Activated T-cell treated with anti-CD3 and anti-CD28 coated beads, Interleukin-2, amount 50 U/mL, for 4 hours (primary cell): ENCODE measurements at places on chromosomes 1 and 21.
A peak's percentile ranks its signal among the peaks of the same experiment; 100 is the strongest.

GRCh38 chr1:191624044-191624443 lies 534.2 kb upstream of the RGS18 start:
- no peak for DNase-seq

GRCh38 chr1:207996636-207997035 lies 85.7 kb upstream of the CD34 start:
- no peak for DNase-seq

- DNase-seq = no peak
Observed at GRCh38 chr1:159188375-159188788, 16.3 kb upstream of the ACKR1 start.

DNA sequence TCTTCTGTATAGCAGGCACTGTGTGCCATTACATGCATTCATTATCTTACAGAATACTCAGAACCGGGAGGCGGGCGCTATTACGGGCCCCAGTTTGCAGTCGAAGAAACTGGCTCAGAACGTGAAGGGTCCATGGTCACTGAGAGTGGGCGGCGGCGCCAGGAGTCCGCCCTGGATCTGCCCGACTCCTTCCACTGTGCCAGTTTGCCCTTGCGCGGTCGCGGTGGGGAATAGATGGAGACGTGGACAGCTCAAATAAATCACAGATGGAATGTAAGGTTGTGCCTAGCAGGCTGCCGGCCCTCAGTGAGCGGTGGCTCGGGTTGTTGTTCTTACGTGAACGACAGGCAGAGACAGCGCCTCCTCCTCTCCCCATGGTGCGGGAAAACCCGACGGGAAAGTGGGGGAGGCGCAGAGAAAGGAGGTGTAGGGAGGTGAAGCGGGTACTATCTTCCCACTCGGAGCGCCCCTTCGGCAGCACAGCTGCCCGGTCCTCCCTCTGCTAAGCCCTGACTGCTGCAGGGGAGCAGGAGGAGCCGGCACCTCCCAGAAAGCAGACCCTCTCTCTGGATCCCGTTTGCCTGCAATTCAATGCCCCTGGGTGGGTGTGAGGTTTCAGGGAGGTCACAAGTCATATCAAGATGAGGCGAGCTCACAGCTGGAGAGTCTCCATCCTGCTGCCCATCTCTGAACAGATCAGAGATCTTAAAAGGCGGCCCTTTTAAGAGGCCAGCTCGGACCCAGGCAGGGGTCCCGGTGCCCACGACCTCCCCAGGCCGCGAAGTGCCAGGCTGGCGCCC lies 1.1 kb downstream of the COL9A2 start:
- DNase-seq = peak; percentile 13

DNA sequence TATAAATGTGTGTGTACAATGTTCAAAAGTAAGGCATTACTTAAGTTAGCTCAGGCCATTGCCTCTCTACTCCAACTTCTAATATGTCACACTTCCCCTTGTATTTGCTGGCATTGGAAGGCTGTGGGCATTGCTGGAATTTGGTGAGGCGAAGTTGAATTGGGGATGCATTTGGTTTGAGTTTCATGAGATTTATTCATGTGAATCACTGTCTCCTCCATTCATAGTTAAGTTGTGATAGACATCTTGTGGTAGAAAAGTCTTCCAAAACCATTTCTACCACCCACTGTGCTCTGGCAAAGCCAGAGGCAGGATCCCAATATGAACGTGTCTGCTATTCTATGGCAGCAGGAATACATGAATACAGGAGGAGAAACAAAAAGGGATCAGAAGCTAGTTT lies 397.8 kb upstream of the USP24 start:
- no peak for DNase-seq

DNA sequence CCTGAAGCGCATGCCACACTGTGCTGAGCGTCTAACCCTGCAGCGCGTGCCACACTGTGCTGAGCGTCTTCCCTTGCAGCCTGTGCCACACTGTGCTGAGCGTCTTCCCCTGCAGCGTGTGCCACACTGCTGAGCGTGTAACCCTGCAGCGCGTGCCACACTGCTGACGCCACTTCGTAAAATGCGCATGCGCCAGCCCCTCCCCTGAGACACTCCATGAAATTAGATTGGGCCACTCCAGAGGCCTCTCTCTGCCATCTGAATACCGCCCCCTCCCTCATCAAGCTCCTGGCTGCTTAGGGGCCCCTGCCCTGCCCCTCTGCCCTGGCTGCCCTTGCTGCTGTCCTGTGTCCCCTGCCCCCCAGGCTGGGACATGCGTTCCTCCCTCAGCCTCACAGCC lies 84.8 kb downstream of the POFUT2 start:
- no peak for DNase-seq

DNA sequence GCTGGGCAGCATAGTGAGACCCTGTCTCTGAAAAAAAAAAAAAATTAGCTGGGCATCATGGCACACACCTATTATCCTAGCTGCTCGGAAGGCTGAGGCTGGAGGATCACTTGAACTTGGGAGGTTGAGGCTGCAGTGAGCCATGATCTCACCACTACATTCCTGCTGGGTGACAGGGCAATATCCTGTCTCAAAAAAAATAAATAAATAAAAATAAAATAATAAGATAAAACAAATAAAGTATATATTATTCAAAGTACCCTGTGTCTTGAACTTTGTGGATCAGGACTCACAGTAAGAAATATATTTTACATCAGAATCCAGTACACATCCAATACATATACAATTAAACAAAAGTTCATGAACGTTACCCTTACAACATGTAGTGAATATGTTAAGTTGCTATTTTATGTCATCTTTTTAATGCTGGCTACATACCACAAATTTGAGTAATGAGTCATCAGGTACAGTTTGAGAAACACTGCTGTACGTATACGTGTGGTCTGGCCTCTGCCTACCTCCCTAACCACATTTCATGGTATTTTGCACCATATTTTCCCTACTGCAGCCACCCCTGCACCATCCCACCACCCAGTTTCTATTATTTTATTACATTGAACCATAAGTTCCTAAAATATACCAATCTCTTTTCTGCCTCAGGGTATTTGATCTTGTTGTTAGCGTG lies 4.4 kb downstream of the NME7 start:
- DNase-seq = peak; percentile 11

GRCh38 chr1:159829273-159829634 lies 2.6 kb downstream of the SLAMF8 start:
- no peak for DNase-seq

GRCh38 chr1:180787628-180788307 lies 124.9 kb upstream of the KIAA1614 start:
- DNase-seq = no peak

DNA sequence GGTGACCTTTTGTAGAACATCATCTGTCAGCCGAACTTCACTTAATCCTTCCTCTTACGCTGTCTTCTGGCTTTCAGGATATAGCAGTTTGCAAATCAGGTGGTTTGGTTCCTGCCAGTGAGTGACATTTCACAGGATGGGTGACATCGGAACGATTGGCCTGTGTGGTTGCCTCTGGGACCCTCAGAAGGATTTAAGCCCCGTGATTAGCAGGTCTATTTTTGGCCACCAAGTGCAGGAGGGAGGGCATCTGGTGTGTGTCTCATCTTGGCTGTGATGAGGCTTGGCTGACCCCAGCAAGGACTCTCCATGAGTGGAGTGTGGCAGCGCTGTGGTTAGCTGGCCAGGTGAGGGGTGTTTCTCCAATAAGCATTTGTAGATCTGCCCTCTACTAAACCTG lies 407.6 kb upstream of the VAMP3 start:
- no peak for DNase-seq

DNA sequence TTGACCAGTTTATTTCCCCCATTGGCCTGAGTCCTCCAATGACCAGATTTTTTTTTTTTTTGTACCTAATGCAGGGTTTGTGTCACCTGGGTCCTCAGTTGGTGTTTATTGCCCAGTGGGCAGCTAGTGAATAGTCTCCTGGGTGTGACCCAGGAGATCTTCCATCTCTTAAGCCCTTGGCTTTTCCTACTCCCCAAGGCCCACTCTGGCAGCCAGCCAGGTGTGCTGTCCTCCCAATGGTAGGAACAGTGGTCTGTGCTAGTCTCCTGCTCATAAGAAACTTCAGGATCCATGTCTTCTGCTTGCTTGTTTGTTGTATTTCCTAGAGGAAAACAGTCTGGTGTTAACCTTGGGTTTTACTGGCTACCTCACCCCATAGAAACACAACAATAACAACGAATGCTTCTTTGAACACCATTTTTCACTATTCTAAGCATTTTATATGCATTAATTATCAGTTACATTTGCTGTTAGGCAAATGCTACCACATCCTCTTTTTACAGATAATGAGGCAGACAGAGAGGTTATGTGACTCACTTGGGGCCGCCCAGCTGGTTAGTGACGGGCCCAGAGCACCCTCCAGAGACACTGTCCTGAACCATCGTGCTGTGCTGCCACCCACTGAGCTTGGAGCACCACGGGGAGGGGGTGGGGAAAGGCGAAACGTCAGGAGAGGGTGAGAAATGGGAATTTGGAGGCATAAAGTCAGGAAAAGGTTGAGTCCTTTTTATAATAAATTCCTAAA lies 107.5 kb downstream of the HIVEP3 start:
- DNase-seq = peak; percentile 52

GRCh38 chr1:205144751-205145150 lies 23.0 kb upstream of the RBBP5 start:
- no peak for DNase-seq

DNA sequence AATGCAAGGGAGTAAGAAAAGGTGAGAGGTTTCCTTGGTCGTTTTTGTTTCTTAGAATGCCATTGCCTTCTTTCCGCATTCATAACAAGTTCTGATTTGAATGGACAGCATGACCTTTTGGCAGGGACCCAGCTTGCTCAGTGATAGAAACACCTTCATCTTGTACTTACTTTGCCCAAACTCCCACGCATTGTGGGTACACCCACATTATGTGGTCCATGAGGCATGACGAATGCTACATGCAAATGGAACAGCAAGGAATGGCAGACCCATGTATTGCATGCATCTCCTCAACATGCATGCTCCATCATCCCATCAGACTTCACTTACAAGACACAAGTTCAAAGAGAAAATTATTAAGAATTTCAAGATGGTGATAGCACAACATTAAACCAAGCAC lies 102.8 kb downstream of the CDC7 start:
- DNase-seq = no peak

- DNase-seq = no peak
Observed at GRCh38 chr1:117561551-117561950, 44.3 kb upstream of the TENT5C start.

DNA sequence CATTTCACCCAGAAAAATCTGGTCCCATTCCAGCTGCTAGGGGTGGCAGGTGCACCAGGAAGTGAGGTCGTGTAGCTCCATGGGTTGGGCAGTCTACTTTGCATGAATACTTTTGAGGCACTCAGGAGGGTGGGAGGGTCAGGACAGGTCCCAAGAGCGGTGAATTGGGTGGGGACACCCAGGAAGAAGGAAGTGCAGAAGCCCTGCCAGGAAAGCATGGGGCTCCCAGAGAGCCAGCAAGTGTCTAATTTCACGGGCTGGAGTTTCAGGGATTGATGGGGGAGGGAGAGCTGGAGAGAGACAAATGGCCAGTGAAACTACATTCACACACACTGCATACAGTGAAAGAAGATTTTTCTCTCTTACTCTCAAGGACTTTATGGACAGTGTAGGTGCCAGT lies 137.8 kb downstream of the GALNT2 start:
- DNase-seq = no peak

DNA sequence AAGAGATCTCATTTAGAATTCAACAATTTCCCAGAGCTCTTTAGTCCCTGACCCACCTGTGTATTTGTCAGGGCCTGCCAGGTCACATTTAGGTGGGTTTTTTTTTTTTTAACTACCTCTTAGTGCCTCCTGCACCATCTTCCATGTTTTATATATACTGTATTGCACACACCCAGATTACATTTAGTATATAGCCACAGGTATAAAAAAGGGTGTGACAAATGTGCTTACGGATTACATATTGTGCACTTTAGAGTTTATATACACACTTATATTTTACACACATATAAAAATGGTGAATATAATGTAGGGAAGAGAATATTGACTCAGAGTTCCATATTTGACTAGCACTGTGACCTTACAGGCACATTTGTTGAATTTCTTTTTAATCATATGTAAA lies 17.4 kb upstream of the LRIG2 start:
- no peak for DNase-seq

DNA sequence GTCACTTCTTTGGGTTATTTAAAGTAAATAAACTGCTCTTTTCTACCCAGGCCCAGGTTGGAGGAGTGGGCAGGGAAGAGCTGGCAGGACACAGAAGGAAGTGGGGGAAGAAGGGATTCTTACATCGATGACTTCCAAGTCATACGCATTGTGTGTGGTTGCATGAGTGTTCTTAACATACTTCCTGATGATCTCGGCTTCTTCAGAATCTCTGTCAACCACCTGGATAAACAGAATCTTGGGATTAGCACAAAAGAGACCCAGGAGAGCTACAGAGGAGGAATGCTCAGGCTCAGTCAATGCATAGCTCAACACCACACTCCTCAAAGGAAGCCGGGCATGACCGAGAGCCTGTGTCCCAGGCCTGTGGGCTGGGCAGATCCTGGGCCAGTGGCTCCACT lies 42.1 kb downstream of the PARP1 start:
- no peak for DNase-seq

- DNase-seq = peak; percentile 69
Observed at GRCh38 chr1:1629430-1630190, 2.4 kb upstream of the MMP23B start.

DNA sequence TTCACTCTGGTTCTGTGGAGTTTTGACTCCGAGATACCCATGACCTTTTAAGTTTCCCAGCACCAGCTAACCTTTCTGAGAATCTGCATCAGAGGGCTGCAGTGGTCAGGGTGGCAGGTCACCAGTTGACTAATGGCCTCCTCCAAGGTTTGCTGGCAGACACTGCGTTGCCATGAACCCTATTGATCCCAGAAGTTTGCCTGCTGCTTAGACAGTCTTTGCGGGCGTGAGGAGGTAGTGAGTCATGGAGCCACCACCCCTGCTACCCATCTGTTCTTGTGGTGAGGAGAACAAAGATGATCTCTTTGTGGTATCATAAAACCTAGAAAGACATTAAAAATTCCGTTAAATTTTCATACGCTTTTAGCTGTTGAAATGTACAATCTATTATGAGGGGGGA lies 180.4 kb downstream of the FGGY start:
- DNase-seq = no peak

GRCh38 chr1:2134621-2135307 lies 59.8 kb downstream of the FAAP20 start:
- DNase-seq = no peak

DNA sequence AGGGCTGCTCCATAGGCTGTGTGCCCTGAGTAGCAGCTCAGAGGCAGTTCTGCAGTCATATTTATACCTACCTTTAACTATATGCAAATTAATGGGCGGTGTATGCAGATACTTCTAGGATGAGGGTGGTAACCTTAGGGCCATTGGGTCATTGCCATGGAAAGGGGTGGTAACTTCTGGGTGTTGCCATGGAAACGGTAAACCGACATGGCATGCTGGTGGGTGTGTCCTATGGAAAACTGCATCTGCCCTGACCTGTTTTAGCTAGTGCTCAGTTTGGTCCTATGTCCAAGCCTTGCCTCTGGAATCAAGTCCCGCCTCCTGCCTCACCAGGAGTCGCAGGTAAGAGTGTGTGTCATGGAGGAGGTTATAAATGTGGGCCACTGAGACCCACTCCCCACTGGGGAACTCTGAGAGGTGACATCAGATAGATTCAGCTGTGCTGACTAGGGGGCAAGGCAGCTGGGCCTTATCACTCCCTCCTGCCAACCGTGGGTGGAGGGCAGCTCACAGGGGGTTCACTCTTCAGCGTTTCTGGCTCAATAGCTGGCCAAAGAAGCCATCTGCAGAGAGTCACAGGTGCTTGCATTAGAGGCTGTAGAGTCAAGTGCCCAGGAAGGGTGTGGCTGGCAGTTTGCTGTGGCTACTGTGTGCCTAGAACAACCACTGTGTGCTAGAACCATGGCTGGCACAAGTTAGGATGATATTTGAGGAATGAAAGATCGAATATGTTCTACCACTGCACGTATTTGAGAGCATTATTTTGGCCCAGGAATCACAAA lies 19.0 kb downstream of the BACE2 start:
- DNase-seq = no peak

GRCh38 chr1:181658581-181658980 lies 175.3 kb downstream of the CACNA1E start:
- DNase-seq = no peak
